ENCODE measurements at places on chromosomes 2 and 18.

DNA sequence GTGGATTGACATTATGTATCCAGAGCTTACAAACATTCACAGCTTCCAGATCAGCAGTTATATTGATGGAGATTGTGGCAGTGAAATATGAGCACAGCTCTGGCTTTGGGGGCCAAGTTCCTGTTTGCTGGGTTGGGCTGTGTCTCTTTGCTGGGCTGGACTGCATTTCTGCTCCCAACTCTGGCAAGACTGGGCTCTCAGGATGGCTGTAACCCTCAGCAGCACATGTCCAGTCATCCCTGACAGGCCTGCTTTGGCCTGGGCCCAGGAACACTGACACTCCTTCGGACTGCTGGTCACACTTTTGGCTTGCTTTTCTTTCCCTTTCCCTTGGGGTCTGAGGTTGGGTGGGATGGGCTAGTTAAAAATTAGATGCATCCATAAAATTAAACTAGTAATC lies 17.9 kb upstream of the VPS4B start:
- peak; percentile 56 for DNase-seq

GRCh38 chr2:151518802-151519201 lies 109.1 kb downstream of the RIF1 start:
- DNase-seq, result no peak

- no peak for DNase-seq
These were observed 83.9 kb downstream of the THNSL2 start for GRCh38 chr2:88253997-88254396.

- no peak for DNase-seq
These were observed 154.3 kb upstream of the KCNH7 start for GRCh38 chr2:162992828-162993227.

DNA sequence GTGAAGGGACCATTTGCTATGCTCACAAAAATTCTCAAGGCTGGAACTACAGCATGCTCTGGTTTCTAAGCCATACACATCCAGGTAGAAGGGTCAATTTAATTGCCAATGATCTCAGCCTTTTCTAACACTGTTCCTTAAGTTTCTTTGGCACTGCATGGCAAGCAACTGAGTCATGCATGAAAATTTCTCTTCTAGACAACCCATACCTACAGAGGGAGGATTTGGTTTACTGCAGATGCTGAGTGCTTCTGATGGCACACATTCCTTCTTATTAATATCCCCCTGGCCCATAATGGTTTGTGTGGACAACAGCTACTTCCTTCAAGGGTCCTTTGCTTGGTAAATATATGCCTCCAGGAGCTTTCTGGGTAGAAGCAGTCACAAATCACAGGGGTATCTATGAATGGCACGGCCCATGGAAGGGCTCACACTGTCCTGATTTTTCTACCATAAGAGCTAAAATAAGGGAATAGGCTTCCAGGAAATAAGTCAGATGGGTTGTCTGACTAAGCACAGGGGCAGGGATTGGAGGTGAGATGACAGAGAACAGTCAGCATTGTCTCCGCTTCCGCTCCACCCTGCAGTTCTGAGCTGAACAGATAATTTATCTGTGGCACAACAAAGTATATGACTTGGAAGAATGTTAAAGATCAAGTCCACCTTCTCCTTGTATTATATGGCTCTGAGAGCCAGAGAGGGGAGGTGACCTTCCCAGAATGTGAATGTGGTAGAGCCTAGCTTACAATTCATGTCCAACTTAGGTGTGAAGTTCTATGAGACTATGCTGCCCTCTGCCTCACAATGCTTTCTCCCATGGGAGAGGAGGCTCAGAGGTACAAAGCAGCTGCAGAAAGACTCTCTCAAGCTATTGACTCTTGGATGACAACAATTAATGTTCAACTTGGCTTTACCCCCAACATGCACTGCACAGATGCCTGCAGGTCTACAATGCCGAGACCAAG lies 199.2 kb upstream of the TNP1 start:
- no peak for DNase-seq

- no peak for DNase-seq
These were observed 105.7 kb downstream of the MSH2 start for GRCh38 chr2:47508641-47509040.

- no peak for DNase-seq
These were observed 258.9 kb downstream of the NAPG start for GRCh38 chr18:10784596-10785202.

- peak; percentile 10 for DNase-seq
These were observed 367.1 kb downstream of the ZEB2 start for GRCh38 chr2:144152817-144153271.

DNA sequence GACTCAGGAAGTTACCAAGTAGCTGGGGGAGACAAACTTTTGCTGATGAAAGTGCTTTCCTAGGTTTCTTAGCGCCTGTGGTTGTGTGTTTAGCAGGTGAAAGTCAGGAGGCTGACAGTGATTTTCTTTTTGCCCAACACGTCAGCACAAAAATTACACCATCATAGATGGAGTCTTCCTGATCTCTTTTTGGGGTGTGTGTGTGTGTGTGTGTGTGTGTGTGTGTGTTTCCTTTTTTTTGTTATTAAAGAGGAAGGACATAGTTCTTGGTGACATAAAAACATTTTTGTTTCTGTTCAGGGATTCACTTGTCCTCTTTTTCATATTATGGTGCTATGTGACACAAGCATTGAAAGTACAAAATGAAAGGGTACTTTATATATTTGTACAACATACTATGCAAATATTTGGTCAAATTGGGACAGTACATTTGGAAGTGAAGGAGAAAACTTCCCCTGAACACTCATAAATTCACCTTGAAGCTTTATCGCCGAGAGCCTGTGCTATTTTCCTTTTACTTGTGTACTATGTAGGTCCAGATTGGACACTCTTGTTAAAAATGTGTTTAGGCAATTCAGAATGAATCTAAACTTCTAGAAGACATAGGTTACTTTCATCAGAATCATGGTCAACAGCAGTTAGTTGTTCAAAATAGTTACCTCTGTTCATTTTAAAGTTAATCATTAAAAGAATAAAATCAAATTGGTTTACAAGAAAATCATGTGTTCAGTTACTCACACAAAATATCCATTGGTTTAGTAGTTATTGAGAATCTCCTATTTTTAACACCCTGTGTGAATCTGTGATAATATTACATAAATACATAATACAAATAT lies 491.9 kb downstream of the IRS1 start:
- no peak for DNase-seq

DNA sequence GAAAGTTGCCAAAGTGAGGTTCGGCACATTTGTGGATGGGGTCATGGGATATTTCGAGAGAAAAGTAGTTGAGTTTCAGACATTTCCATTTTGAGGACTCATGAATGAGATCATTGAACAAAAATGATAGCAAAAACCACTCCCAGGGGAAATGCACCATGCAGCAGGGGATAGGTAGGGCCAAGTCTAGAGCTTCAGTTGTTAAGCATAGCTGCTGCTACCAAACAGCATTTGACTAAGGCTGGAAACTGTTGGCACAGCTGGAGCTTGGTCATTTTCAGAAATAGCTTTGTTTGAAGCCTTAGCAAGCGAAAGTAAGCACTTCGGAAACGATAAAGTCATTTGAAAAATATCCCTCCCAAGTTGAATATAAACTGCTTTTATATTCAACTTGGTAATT lies 431.8 kb downstream of the SOCS6 start:
- DNase-seq, result no peak

DNA sequence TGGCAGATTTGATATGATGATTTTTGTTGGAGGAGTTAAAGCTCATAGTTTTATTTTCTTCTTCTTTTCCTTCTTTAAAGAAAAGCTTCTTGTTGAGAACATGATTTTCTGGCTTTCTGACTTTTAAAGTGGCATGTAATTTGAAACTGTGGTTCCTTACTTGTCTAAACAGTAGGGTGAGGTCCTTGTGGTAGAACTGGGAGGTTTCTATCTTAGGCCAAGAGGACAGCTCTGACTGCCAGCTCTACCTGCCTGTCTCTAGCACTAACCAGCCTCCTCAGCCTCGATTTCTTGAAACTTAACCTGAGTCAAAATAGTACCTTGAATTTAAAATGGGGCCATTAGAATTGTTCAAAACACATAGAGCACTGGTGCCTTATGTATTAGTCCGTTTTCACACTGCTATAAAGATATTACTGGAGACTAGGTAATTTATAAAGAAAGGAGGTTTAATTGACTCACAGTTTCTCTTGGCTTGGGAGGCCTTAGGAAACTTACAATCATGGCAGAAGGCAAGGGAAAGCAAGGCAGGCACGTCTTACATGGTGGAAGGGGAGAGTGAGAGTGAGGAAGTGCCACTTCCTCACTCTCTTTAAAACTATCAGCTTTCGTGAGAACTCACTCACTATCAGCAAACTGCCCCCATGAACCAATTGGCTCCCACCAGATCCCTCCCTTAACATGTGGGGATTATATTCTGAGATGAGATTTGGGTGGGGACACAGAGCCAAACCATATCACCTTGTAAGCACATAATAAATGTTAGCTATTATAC lies 119.0 kb downstream of the CERS6 start:
- no peak for DNase-seq

DNA sequence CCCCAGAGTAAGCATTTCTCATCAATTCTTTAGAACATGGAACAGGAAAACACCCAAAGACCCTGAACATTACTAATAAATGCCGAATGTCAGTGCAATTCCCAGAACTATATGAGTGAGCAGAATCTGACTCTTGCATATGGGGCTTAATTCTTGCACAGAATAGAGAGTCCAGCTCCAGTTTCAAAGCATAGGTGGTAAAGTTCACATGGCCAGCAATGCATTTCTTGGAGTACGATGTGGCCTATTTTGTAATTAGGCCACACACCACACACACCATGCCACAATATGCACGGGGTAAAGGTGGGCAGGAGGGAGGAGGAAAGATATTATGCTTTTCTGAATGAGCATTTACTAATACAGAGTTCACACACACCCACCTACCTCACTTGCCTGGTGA lies 56.5 kb downstream of the PLA2R1 start:
- no peak for DNase-seq

- DNase-seq, result no peak
These were observed 83.6 kb upstream of the BCL2L11 start for GRCh38 chr2:111037128-111037527.

DNA sequence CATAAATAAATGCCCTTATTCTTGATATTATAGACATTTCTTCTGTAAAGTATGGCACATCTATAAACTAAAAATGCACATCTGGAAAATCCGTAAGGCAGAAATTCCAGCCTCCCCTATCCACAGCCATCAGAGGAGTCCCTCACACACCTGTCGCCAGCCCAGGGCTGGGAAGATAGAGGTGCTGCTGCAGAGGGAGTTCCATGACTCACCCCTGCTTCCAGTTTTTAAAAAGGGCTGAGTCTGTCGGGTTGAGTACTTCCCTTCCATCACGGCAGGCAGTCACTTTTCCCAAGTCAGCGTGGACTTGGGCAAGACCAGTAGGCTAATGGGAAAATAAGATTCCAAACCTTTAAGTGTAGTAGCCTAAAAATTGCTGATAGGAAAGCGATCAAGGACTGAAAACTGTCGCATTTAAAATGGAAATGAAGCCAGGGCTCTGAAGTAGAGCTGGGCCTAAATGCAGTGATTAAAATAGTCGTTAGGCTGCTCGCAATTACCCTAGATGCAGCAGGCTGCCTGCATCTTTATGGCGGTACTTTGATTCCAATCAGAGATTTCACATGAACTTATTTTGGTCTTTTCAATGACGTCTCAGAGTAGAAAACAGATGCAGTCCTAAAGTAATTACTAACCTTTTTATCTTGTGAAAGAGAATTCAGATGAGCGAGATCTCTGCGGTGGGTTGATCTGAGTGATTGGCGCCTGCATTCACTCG lies 280.5 kb downstream of the AGAP1 start:
- no peak for DNase-seq

DNA sequence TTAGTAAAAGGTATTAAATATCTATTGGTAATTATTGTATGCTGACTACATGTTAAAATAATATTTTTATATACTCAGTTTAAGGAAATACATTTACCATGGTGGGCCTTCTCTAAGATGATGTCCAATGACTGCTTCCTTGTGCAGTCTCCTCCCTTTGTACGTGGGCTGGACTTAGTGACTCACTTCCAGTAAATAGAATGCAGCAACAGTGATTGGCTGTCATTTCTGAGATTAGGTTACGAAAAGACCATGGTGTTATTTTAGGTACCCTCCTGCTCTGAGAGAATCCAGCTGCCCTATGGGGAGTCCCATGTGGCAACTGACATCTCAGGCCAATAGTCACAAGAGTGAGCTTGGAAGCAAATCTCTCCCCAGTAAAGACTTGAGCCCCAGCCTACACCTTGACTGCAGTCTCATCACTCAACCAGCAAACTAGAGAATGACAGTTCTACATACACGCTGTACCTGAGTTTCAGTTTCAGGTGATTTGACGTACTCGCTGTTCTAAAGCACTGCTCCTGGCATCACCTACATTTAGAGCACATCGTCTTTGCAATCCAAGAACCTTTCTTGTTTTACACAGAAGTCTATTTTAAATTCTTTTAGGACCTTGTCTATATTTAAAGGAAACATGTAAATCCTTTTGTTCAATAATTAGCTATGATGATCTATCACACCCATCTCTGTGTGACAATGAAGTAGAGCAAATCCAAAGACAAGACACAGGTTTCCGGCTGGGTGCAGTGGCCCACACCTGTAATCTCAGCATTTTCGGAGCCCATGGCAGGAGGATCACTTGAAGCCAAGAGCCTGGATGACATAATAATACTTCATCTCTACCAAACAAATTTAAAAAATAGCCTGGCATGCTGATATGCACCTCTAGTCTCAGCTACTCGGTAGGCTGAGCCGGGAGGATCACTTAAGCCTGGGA lies 87.2 kb downstream of the COBLL1 start:
- no peak for DNase-seq

DNA sequence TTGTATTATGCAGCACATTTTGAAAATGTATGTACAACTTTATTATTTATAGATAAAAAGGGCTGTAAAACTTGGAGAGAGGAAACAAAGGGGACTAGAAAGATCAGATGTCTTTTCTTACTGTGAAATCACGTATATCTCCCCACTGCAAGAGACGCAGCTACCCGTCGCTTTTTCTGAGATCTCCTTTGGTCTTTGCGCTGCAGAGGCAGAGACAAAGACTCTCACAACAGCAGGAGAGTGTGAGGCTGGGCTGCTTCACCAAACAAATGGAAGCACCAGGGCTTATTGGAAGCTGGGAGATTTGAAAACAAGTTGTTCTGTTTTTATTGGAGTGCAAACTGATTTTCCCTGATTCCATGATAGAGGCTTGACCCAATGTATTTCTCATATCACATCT lies 129.0 kb upstream of the PARD3B start:
- no peak for DNase-seq

- DNase-seq, result peak; percentile 15
These were observed 351.5 kb downstream of the TXNL1 start for GRCh38 chr18:56286775-56287325.

DNA sequence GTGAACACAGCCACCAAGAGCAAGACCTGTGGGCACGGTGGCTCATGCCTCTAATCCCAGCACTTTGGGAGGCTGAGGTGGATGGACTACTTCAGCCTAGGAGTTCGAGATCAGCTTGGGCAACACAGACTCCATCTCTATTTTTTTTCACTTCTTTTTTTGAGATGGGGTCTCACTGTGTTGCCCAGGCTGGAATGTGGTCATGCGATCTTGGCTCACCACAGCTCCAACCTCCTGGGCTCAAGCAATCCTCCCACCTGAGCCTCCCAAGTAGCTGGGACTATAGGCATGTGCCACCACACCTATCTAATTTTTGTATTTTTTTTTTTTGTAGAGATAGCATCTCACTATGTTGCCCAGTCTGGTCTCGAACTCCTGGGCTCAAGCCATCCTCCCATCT lies 54.4 kb upstream of the SPRED2 start:
- no peak for DNase-seq
